NCI-H1436 (cell line): ENCODE measurements at places on chromosomes 1 and 21.

- no peak for DNase-seq
Observed at GRCh38 chr1:79431340-79431739, 424.8 kb upstream of the ADGRL4 start.

GRCh38 chr1:16082283-16083038 is 9.0 kb upstream of the FAM131C start:
- DNase-seq: peak; percentile 34

GRCh38 chr1:10693497-10694273 is 102.8 kb downstream of the CASZ1 start:
- no peak for DNase-seq

- DNase-seq: no peak
Observed at GRCh38 chr1:67843746-67844145, 10.5 kb upstream of the GNG12 start.

DNA sequence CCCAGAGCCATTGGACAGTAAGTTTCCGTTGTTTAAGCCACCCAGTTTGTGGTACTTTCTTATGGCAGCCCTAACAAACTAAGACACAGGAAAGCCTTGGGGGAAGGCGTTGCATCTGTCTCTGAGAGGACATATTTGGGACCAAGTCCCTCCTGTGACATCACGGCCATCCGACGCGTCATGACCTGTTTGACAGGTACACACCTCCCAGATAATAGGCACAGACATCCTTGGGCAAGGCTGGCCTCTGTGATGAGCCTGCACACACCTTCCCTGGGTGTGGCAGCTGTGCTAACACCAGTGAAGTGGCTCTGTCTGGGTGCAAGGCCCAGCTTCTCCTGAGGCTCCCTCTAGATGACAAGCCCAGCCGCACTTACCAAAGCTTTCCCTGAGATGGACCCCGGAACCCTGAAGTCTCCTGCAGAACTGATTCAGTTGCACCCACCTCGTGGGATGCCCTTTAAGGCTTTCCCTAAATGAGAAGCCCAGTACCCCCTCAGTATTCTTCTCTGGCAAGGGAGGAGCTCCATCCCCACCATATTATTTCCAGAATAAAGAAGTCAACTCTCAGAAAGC is 136.5 kb downstream of the ZSCAN20 start:
- DNase-seq: no peak

- no peak for DNase-seq
Observed at GRCh38 chr1:97013941-97014340, 292.4 kb downstream of the PTBP2 start.

- peak; percentile 52 for DNase-seq
Observed at GRCh38 chr1:73998348-73998959, 199.5 kb downstream of the LRRIQ3 start.

GRCh38 chr1:70818401-70818800 is 229.2 kb downstream of the PTGER3 start:
- DNase-seq: no peak

DNA sequence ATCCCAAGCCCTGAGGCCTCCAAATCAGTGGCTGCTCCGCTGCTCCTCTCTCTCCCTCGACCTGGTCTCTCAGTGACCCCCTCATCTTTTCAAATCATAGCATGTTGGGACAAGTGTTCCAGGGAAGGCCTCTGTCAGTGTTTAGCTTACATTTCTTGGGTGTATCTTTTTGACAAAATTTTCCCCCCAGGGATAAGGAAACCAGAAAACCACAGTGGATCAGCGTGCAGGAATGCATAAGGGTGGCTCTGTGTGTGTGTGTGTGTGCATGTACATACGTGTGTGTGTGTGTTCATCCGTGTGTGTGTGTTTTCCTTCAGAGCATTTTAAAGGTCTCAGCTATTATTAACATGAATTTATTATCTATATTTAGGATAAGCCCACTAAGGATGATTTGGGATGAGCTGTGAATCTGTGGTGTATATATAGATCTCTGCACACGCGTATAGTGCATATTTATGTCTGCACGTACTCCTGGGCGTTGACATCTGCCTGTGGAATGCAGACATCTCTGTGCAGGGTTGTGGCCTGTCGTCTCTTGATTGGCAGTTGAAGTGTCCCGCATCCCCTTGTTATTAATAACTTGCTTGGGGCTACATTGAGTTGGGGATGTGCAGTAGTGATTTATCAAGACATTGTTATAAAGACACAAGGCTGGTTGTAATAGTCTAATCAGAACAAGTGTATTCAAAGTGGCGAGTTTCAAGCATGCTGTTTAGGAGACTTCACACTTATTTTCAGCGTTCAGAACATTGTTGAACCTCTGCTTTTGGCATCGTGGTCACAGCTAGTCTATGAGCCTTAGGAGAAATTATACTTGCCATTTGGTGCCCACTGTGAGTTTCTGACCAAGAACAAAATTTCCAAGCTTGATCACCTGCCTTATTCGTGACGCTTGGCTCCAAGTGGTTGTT is 55.6 kb downstream of the GALNT2 start:
- DNase-seq: no peak

DNA sequence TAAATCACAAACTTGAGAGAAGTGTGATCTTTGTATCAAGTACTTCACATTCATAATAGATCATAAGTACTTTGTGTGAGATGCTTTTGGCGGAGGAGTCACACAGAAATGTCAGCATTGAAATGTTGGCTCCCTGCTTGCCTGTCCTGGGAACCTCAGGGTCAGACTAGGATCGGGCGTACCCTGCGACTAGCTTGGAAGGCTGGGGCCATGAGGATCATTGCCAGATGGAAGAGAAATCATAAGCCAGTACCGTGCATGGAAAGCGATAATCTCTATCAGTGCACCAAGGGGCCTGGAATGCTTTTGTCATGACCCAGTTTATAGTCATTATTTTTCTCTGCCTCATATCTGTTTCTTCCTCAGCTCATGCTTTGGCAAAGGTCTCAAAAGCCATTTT is 35.5 kb downstream of the MTR start:
- no peak for DNase-seq

DNA sequence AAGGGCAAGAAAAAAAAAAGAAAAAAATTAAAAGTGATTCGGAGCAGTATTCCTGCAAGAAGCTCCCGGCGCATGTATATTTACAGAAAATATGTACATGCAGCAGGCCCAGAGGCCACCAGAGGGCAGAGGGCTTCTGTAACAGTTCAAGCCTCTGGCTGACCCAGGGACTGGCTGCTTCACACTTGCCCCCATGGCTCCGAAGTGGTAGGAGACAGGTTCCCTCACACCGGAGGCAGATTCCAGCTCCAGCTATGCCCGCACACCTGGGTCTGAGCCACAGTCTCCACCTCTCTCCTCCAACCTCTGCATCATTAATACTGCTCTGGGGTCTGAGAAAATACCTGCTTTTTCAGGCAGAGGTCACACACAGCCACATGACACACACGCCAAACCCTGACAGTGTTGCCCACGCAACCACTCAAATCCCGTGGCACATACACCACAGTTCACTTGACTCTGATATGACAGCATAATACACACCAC is 2.2 kb upstream of the ARHGAP30 start:
- DNase-seq: no peak

GRCh38 chr1:41455479-41456332 is 28.8 kb downstream of the EDN2 start:
- no peak for DNase-seq

GRCh38 chr1:230502306-230502705 is 76.2 kb upstream of the PGBD5 start:
- DNase-seq: no peak

GRCh38 chr1:204453141-204453772 is 41.3 kb downstream of the PIK3C2B start:
- no peak for DNase-seq

DNA sequence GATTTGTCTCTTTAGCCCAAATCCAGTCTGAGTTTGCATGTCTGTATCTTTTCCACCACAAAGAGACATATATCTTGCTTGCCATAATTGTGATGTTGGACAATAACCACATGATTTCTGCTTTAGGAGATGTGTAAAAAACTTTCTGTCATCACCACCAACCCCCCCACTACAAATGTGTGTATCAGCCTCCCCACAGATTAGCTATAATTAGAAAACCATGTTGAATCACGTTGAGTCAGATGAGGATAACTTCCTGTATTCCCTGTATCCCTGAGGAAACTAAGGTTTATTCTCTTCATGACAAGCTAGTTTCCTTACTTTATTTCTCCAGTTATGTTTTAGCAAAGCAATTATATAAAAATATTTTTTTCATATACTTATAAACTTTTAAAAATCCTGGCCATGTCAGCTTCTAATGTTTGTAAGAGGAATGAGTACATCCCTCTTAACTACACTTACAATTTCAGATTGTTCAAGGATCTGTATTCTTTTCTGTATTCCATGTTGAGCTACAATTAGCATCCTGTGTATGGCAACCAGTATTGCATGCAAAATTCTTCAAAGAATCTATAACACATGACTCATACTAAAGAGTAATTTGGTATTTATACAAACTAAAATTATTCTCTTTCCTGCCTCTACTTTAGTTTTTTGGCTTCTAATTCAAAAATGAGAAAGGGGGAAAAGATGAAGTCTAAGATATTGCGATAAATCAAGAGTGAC is 143.0 kb downstream of the FMN2 start:
- no peak for DNase-seq

DNA sequence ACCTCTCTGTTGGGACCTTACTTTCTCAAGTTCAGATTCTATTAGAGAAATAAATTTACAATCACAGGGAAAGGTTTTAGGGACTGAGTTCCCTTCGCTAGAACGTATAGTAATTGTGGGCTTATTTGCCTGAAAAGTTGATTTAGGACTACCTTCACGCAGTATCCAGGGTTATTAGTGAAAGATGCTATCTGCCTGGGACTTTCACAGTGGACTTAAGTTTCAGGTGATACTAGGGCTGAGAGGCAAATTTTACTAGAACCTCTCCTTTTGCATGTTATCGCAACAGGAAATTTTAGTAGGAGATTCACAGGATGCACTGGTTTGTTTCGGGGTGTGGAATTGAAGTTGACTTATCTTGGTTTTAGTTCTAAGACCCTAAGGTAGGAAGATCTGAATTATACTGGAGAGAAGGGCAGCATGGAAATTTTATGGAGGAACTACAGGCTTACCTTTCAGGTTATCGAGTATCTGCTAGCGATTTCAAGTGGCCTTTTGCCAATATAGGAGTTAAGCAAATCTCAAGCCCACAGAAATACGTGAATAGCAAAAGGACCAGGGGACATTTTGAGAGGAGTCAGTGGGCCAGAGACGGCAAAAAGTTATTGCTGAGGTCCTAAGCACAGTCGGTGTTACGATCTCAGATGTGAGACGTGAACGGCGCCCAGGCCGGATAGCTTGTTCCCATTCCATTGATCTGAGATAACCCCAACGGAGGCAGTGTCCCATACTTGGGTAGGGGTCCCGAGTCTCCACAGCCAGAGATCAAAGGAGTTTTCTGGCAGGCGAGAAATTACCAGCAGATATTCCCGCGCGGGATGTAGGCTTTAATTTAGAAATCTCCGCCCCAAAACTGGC is 723 bp upstream of the GNAI3 start:
- DNase-seq: no peak

- no peak for DNase-seq
Observed at GRCh38 chr21:41363370-41364270, 1.8 kb downstream of the MX2 start.

DNA sequence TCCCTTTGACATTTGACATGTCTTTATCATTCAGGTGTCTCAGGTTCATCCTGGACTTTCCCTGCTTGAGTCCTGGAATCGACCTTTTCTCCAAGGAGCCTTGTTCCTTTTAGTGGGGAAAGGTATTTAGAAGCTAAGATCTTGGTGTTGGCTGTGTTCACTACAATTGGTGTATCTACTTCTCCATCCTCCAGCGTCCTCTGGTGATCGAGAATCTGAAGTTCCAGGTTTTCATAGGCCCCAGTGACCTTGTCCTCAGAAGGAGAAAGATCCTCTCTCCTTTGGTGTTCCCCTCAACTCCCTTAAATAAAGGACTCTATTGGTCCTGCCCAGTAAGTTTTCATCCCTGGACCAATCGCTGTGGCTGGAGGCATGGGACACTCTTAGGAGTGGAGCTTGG is 22.1 kb downstream of the MROH7 start:
- no peak for DNase-seq

GRCh38 chr1:97190326-97190725 is 468.7 kb downstream of the PTBP2 start:
- no peak for DNase-seq

DNA sequence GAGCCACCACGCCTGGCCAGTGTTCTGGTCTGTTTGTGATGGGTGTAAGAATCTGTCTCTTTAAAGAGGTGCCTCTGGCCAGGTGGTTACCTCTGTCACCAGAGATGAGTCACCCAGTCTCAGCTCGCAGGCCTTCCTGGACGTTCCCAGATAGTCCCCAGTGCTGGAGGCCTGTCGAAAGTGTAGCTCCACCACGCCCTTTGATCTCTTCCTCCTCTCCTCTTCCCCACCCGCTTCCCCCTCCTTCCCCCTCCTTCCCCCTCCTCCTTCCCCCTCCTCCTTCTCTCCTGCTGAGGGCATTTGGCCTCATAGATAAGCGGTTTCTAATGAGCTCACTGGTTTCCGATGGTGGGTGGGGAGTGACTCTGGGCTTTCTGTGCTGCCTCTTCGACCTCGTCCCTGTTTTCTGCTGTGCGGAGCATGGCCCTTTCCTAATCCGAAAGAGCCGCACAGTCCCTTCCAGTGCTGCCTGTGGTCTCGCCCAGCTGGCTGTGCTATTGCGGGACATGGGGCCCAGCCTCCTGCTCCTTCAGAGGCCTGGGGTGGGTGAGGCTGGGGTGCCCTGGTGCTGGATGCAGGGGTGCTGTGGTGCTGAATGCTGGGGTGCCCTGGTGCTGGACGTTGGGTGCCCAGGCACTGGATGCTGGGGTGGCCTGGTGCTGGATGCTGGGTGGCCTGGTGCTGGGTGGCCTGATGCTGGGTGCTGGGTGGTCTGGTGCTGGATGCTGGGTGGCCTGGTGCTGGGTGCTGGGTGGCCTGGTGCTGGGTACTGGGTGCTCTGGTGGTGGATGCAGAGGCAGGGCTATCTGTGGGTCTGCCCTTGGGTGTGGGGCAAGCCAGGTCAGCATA is 19.2 kb downstream of the AGPAT3 start:
- no peak for DNase-seq

- DNase-seq: no peak
Observed at GRCh38 chr1:56754708-56755479, 64.3 kb downstream of the FYB2 start.

- DNase-seq: no peak
Observed at GRCh38 chr1:25046194-25046532, 116.1 kb upstream of the RUNX3 start.

DNA sequence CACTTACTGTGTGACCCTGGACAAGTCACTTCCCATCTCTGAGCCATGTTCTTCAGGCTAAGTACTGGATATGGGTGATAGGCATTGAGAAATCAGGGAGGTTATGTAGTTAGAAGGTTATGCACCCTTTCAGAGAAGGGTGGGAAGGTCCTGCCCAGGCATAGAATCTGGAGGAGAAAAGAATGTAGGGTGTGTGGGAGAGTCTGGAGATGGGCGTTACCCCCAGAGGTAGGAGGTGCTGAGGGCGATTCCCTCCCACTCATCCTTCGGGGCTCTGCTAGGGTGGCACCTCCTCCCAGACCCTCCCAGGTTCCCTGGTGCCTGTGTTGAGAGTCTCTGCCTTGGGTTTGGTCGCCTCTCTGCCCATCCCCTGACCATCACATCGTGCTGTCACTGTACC is 51.1 kb downstream of the IGSF21 start:
- no peak for DNase-seq

GRCh38 chr1:93694039-93694438 is 12.4 kb upstream of the BCAR3 start:
- DNase-seq: no peak

- no peak for DNase-seq
Observed at GRCh38 chr1:40273547-40274166, 15.6 kb downstream of the ZMPSTE24 start.

GRCh38 chr1:153633161-153633753 is 609 bp upstream of the CHTOP start:
- DNase-seq: no peak

- no peak for DNase-seq
Observed at GRCh38 chr1:236201786-236202185, 59.4 kb downstream of the GPR137B start.

GRCh38 chr1:28249013-28249865 is 10.1 kb upstream of the SESN2 start:
- DNase-seq: peak; percentile 50
